ENCODE measurements at places on chromosomes 16 and 17.

DNA sequence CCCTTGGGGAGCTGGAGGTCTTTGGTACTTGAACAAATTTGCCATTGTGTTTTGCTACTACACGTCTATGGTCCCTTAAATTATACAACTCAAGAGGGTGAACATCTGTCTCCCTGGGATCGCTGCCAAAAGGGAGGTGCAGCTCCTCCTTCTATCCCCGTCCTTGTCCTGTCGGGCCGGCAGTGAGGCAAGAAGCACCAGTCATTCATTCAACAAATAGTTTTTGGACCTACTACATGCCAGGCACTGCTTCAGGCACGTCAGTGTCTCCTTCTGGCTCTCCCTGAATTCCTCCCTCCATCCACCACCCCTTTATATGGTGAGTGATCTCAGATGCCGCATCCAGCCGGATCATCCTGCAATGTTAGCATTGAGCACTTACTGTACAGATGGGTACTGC, 2.2 kb upstream of the RPL38 start:
- no peak for DNase-seq

DNA sequence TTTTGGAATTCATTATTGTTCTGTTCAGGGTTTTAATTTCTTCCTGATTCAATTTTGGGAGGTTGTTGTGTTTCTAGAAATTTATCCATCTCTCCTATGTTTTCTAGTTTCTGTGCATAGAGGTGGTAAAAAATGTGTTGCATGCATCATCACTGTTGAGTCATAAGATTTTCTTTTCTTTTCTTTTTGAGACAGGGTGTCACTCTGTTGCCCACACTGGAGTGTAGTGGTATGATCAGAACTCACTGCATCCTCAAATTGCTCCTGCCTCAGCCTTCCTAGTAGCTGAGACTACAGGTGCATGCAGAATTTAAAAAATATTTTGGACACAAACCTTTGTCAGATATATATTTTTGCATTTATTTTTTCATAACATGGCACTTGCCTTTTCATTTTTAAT, 184.8 kb downstream of the BCAS3 start:
- DNase-seq = no peak

DNA sequence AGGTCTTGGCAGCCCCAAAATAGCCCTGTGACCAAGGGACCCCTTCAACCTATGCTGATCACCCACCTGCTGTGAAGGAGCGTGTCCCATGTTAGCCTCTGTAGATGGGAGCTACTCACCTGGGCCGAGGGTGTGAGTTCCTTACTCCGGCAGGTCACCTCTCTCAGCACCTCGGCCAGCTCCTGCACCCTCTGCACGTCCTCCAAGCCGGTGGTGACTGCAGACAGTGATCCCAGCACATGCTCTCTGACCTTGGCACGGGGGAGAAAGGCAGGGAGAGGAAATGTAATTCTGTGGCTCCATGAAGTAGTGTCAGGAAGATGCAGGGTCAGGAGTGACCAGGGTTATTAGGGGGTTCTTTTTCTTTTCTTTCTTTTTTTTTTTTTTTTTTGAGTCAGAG, 67.7 kb upstream of the BCO1 start:
- no peak for DNase-seq

DNA sequence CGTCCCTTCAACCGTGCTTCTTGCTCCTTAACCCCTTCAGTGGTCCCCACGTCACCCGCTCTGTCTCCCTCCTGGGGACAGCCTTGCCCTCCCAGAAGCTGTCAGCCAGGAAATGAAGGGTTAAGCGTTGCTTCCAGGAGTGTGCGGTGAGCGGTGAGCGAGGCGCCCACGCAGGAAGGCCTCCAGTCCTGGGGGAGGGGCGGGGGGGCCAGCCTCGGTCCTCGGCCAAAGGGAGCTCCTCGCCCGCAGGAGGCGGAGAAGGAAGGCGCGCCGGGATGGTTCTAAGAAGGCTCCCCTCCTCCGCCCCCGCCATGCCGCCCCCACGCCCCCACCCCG, 2.3 kb downstream of the RBFOX3 start:
- no peak for DNase-seq

GRCh38 chr16:78553268-78554039, 454.0 kb downstream of the WWOX start:
- DNase-seq = no peak

Measured in T follicular helper cell (primary cell).